IPS DF 19.7 (cell line): ENCODE measurements at places on chromosomes 4 and X.

GRCh38 chr4:47002580-47002979 lies 9.2 kb upstream of the GABRA4 start:
- no peak for DNase-seq

- no peak for DNase-seq
Measured at GRCh38 chrX:140503714-140504351, 1.0 kb downstream of the SOX3 start.

GRCh38 chrX:5733501-5733900 lies 495.2 kb downstream of the NLGN4X start:
- DNase-seq = no peak

GRCh38 chrX:110204986-110205385 lies 112.9 kb downstream of the AMMECR1 start:
- DNase-seq = no peak

DNA sequence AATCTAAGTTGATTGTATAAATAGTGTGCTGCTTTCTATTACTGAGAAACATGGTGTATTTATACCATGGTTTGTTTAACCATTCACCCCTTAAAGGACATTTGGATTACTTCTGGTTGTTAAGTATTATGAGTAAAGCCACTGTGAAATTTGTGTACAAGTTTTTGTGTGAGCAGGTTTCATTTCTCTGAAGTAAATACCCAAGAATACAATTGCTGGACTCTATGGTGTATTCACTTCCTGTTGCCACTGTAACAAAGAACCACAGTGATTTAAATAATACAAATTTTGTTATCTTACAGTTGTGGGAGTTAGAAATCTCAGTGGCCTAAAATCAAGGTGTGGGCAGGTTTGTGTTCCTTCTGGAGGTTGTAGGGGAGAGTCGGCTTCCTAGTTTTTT lies 869.6 kb downstream of the CCSER1 start:
- DNase-seq = no peak

DNA sequence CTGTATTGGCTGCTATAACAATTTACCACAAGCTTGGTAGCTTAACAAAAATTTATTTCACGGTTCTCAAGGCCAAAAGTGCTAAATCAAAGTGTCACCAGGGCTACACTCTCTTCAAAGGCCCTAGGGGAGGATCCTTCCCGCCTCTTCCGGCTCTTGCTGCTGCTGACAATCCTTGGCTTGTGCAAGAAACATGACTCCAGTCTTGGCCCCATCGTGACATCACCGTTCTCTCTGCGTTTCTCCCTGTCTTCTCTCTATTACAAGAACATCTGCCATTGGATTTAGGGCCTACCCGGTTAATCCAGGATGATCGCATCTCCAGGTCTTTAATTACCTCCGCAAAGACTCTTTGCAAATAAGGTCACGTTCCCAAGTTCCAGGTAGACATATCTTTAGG lies 10.4 kb upstream of the CLCN4 start:
- DNase-seq = no peak

GRCh38 chr4:11368701-11369115 lies 60.0 kb downstream of the HS3ST1 start:
- DNase-seq = no peak

GRCh38 chr4:38759113-38759789 lies 23.5 kb downstream of the TLR10 start:
- no peak for DNase-seq

GRCh38 chrX:94492541-94492940 lies 818.5 kb downstream of the FAM133A start:
- peak; percentile 28 for DNase-seq

DNA sequence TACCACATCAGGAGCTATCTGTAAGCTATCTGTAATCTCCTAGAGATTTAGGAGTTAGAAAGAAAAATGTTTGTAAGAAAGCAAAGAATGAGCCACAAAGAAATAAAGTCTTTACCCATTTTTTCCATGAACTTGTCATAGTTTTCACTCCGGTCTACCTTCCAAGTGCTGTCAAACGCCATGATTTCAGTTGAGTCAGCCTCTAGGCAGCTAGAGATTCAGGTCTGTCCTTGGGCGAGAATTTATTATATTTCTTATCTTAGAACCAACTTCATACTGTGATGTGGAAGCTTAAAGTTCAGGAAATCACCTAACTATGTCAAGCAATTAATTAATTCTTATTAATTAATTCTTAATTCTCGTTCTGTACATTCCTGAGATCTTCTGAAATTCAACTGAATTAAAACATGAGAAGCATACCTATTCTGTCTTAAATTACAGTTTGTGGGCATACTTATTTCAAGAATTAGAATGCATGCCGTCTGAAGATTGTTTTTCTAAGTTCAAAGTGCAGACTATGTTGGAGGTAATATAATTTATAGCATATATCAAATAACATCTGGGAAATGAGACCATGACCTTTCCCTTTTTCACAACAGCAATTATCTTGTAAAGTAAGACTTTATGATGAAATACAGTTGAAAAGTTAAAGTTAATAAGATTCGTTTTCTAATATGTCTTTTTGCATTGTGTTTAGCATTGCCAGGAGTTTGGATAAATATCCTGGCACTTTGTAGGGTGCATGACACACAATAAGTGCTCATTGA lies at the start of gene FABP2:
Gene FABP2 (minus strand): TSS at position 218 of the 767 bp plus-strand sequence. CDS start 36 bp downstream, at position 182.
- no peak for DNase-seq

DNA sequence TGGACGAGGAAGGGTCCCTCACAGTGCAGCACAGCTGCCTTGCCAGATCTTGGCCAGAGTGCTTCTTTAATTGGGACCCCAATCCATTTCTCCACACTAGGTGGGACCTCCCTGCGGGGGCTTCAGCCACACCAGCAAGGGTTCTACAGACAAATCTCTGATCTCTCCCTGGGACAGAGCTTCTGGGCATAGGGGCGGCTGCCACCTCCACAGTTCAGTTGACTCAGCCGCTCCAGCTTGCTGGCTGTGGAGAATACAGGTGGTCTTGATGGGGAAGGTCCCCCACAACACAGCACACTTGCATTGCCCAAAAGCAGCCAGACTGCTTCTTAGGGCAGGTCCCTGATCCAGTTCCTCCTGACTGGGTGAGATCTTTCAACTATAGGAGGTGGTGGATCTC lies 199.6 kb downstream of the EDA start:
- DNase-seq = no peak

GRCh38 chrX:36528661-36529060 lies 479.5 kb upstream of the FAM47C start:
- DNase-seq = no peak

DNA sequence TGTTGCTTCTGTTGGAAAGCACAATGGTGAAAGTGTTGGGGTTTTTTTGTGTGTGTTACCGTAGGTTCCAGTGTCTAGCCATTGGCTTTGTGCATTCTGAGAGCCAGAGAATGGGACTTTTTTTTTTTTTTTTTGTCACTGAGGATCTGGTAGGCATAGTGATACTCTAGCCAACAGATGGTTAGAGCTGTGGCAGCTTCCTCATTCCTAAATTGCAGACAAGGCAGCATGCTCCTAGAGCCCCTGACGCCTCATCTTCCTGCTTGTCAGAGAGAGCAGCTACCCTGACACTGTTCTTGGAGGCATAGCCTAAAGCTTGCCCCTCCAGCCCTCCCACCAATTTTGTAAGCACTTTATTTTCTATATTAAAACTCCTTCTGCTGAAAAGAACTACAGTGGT lies 27.0 kb downstream of the ARHGEF9 start:
- no peak for DNase-seq

DNA sequence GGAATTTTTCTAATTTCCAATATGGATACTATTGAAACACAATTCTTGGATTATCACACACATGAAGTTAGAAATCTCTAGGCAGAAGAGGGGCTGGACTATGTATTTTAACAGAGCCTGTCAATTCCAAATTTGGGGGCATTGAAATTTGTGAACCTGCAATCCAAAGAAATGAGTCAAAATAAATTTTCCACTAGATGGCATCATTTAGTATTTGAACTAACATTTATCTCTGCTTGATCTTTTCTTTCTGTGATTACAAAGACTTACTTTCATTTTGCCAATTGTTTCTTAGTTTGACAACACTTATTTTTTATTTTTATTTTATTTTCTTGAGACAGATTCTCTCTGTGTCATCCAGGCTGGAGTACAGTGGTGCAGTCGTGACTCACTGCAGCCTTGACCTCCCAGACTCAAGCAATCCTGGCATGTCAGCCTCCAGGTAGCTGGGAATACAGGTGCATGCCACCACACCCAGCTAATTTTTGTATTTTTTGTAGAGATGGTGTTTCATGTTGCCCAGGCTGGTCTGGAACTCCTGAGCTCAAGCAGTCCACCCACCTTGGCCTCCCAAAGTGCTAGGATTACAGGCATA lies 2.7 kb upstream of the PYURF start:
- no peak for DNase-seq

- DNase-seq = no peak
Measured at GRCh38 chrX:49059681-49060085, 884 bp downstream of the CCDC120 start.

DNA sequence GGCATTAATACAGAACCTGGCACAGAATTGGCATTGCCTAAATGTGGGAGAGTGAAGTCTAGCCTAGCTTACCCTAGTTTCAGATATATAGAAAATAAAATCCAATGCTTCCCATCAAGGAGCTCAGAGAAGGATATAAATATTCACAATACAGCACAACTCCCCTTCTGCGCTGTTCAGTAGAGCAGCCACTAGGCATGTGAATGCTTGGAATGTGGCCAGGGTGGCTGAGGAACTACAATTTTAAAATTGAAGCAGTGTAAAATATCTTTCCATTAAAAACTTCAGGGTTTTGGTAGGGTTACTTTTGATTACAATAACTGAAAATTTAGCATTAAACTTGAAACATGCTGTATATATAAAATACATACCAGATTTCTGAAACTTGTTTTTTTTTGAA lies 19.5 kb downstream of the ZNF518B start:
- DNase-seq = no peak

DNA sequence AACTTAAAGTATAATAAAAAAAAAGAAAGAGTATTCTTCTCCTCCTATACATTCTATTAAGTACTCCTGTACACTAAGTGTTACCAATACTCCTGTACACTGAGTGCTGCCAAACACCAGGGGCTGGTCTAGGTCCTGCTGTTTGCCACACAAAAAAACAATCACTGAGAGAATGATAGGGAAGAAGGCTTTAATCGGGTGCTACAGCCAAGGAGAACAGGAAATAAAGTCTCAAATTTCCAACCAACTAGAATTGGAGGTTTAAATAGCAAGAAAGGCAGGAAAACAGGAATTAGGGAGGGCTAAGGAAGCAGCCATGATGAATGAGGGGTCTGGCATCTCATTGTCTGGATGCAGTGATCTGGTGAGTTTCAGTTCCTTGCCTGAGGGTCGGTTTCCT lies 239.8 kb downstream of the ZNF674 start:
- no peak for DNase-seq

- no peak for DNase-seq
Measured at GRCh38 chr4:182881914-182882313, 35.3 kb downstream of the DCTD start.

GRCh38 chr4:158292156-158292555 lies 81.9 kb downstream of the TMEM144 start:
- DNase-seq = no peak

DNA sequence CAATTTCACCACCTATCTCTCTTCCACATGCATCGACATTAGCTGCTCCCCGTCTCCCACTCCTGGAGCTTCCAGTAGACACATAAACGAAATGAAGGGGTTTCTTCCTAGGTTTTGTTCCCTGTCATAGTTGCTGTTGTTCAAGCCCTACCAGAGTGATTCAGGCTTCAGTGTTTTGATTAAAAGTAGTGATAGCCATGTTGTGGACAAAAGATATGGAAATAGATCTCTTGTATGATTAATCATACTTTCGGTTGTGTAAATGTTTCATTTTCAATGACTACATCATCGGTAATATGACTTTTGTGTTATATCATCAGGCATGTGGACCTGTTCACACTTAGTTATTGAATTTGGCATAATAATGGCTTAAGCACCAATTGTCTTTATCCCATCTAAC lies 96.5 kb upstream of the KLF3 start:
- DNase-seq = no peak

DNA sequence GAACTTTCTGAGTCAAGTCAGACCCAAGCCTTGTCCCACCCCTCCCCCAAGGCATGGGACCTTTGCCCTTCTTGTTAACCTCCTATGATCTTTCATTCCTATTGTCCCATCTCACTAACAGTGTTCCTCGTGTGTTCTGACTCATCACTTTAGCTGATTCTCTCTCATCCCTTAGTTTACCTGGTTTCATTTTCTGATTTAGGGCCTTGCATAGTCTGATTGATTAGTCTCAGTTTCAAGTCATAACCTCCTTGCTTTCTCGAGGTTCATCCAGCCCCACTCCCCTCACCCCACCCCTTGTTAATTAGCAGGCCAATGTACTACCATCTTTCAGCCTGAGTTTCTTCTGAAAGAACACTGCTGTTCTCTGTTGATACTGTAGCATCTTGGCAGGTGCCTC lies 517.4 kb downstream of the RPA4 start:
- DNase-seq = no peak

DNA sequence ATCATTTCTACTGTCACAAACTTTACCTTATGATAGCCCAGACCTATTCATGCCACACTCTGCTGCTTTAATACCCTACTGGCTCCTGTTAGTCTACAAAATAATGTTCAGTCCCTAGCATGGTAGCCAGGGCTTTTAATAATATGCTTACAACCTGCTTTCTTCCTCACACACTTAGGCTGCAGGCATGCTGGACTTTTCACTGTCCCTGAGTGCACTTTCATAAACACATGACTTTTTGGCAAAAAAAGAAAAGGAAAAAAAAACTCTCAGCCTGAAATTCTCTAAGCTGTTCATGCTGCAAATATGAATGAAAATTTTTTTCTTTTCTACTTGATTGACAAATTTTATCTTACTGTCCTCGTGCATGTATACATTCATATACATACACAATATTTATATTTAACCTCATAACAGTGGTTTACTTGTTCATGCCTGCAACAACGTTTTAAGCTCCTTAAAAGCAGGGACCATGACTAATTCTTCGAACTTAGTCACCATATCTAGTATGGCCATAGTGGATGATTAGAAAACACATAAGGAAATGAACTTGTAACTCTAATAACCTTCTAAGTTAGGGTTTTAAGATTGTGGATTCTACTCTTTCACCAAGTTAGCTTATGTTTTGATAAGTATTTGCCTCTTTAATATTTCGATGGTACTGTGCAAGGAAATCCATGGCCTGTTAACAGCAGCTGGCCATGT lies 229.5 kb downstream of the SPCS3 start:
- DNase-seq = no peak

DNA sequence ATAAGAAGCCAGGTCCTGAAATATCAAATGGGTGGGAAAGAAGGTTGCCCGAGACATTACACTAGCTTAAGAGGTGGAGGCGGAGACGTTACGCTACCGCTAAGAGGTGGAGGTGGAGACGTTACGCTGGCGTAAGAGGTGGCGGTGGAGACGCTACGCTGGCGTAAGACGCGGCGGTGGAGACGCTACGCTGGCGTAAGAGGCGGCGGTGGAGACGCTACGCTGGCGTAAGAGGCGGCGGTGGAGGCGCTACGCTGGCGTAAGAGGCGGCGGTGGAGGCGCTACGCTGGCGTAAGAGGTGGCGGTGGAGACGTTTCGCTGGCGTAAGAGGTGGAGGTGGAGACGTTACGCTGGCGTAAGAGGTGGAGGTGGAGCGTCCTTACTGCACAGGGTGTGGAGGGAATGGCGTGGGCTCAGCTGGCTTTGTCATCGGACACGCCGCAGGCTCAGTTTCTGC lies 12.8 kb downstream of the CYP4V2 start:
- DNase-seq = no peak
